ENCODE measurements at places on chromosomes 6 and 20. TPM values are rescaled to one million over a fixed set of nuclear protein-coding genes. Genes with fewer than 3 reads are reported as not detected.

Gene FGD2
- polyA plus RNA-seq: 99.8 TPM

Gene MSH5
- 4.2 TPM for polyA plus RNA-seq

Gene ARG1
- not detected for polyA plus RNA-seq

Gene PRND
- polyA plus RNA-seq: 0.06 TPM

Gene UTRN
- polyA plus RNA-seq: 76.7 TPM

Gene SPATS1
- not detected for polyA plus RNA-seq

Gene KCNK5
- not detected for polyA plus RNA-seq

Gene SLC12A5
- 0.11 TPM for polyA plus RNA-seq

Gene KHDRBS2
- polyA plus RNA-seq: 4.4 TPM

Gene SLC52A3
- polyA plus RNA-seq: not detected

Gene HTR1B
- not detected for polyA plus RNA-seq

Gene EEF1A2
- not detected for polyA plus RNA-seq

Gene FNDC11
- polyA plus RNA-seq: 2.5 TPM

Gene CAGE1
- not detected for polyA plus RNA-seq

Gene ZNF217
- polyA plus RNA-seq: 29.9 TPM

Gene ATXN1
- polyA plus RNA-seq: 5.0 TPM

Gene SMOC2
- polyA plus RNA-seq: not detected

Gene IRF4
- polyA plus RNA-seq: 22.9 TPM

Gene LY6G6C
- polyA plus RNA-seq: not detected

Gene TRMT6
- polyA plus RNA-seq: 13.3 TPM

Gene SGK2
- polyA plus RNA-seq: not detected

Gene SS18L1
- polyA plus RNA-seq: 1.4 TPM

Gene WFDC10B
- not detected for polyA plus RNA-seq

Gene ARMH2
- polyA plus RNA-seq: 0.50 TPM

Gene SLC26A8
- not detected for polyA plus RNA-seq

Gene NOX3
- not detected for polyA plus RNA-seq

Gene DEF6
- polyA plus RNA-seq: 122 TPM

Gene TOX2
- polyA plus RNA-seq: 0.73 TPM

Gene SPACA1
- not detected for polyA plus RNA-seq

Gene ARMC12
- 0.39 TPM for polyA plus RNA-seq

Gene MAP7
- 4.0 TPM for polyA plus RNA-seq

Gene MCM8
- 0.93 TPM for polyA plus RNA-seq

Gene CTCFL
- not detected for polyA plus RNA-seq

Gene CTAGE9
- polyA plus RNA-seq: not detected

Gene GRM4
- not detected for polyA plus RNA-seq

Gene TRIM10
- not detected for polyA plus RNA-seq

Gene MYB
- not detected for polyA plus RNA-seq

Gene BMP2
- polyA plus RNA-seq: not detected

Gene PEX6
- 12.7 TPM for polyA plus RNA-seq

Gene IMPG1
- not detected for polyA plus RNA-seq

Gene SRSF6
- 58.1 TPM for polyA plus RNA-seq

Gene C20orf202
- not detected for polyA plus RNA-seq

Gene EYS
- 0.04 TPM for polyA plus RNA-seq

Gene CFB
- not detected for polyA plus RNA-seq

All from IgD-negative memory B cell (primary cell).